ENCODE measurements at places on chromosomes 5 and 9. TPM values are rescaled to one million over a fixed set of nuclear protein-coding genes. Genes with fewer than 3 reads are reported as not detected.

DNA sequence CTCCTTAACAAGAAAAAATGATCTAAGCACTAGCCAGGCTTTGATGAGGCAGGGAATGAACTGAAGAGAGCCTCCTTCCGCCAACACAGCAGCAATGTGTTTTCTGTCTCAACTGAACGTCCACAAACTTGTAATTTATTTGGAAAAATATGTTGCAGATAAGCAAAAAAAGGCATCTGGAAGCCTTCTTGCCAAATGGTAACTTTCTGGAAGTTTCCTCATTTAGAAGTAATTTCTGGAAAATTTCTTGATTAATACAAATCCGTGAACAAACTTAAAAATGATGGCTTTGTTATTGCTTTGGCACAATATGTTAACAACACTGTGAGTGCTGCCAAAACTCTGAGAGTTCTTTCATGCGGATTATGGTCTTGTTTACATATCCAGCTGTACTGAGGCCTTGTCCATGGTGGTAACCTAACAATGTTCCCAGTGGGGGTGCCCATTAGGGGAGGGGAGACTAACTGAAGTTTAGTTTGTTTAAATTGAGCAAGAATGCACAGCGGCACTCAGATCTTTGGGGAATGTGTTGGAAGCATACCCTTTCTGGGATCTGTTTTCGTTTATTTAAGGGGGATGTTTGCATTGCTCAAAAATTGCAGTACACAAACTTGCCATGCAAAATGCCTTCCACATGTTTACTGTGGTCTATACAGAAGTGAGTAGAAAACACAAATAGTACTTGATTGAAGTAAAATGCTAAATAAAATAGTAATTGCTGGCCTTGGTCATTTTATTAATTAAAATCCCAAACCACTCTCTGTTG, 334.7 kb downstream of the NR2F1-AS1 start:
- H3K4me3 ChIP-seq, result no peak overlapping the region
- no peaks in the 10 kb centered on the region for H3K27me3 ChIP-seq
- H3K4me1 ChIP-seq, result no peaks in the 10 kb centered on the region
- H3K36me3 ChIP-seq, result peaks cover 4% of the 10 kb centered on the region
- no peak for DNase-seq
- no peak overlapping the region for H3K27ac ChIP-seq

Gene HTR4
- total RNA-seq, result not detected

DNA sequence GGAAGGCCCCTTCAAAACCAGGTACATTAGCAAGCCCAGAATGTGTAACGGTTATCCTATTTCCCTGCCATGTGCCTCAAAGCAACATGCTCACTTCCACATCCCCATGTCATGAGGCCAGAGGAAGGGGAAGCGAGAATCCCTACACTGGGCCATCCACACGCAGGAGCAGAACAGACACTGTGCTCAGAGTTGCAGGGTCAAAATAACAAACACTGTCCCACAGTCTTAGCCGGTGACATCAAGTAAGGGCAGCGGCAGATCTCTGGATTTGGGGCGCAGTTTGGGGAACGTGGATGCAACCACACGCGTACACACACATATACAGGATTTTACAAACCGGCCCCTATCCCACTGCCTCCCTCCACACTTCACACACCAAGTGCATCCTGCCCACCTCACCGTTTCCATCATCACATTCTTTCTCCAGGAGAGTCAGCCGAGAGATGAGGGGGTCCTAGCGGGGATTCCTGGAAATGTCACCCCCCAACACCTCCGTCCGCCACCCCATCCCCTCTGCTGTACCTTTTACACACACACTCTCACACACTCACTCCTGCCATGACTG, 776 bp downstream of the APBA1 start:
- H3K27me3 ChIP-seq, result no peaks in the 10 kb centered on the region
- H3K36me3 ChIP-seq, result peaks cover 14% of the 10 kb centered on the region
- peak overlapping the region; percentile 82 for H3K4me3 ChIP-seq
- peaks cover 18% of the 10 kb centered on the region for H3K4me1 ChIP-seq

- no peak overlapping the region for H3K27ac ChIP-seq
- no peaks in the 10 kb centered on the region for H3K27me3 ChIP-seq
- H3K4me3 ChIP-seq, result no peak overlapping the region
- no peaks in the 10 kb centered on the region for H3K4me1 ChIP-seq
- no peaks in the 10 kb centered on the region for H3K36me3 ChIP-seq
- no peak for DNase-seq
These were observed 244.4 kb upstream of the FBXL7 start for GRCh38 chr5:15255576-15255975.

GRCh38 chr5:110738503-110738811, 350 bp upstream of the SLC25A46 start:
- H3K27me3 ChIP-seq, result no peaks in the 10 kb centered on the region
- peaks cover 25% of the 10 kb centered on the region for H3K36me3 ChIP-seq
- peaks cover 18% of the 10 kb centered on the region for H3K4me1 ChIP-seq
- peak overlapping the region; percentile 96 for H3K4me3 ChIP-seq

DNA sequence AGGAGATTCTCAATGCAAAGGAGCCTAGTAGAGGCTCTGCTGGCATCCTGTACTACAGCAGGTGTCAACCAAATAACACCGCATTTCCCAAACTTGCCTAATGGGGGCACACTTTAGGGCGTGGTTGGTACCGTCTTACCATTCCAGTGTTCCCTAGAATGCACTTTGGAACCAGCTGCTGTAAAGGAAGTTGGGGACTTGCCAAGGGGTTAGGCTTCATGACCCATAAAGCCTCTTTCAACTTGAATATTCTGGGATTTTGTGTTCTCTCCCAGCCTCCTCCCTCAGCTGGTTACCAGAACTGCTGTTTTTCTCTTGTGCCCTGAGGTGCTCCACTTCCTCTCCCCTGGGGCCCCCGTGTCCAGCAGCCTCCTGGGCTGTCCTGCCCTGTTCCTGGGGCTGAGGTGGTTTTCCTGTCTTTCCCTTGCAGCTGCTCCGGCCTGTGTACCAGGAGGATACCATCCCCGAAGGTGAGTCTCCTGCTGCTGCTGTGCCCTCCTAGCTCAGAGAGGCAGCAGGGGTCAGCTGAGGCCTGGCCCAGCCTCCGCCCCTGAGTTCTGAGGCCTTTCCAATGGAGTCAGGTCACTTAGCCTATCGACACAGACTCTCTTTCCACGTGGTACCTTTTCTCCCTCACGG, 44.7 kb downstream of the RGS3 start:
- H3K27me3 ChIP-seq, result no peaks in the 10 kb centered on the region
- peak; percentile 31 for DNase-seq
- H3K36me3 ChIP-seq, result peaks cover 11% of the 10 kb centered on the region
- peaks cover 49% of the 10 kb centered on the region for H3K4me1 ChIP-seq
- H3K4me3 ChIP-seq, result no peak overlapping the region
